ENCODE measurements at places on chromosomes 2 and 18. TPM values are rescaled to one million over a fixed set of nuclear protein-coding genes. Genes with fewer than 3 reads are reported as not detected.

Gene KCNF1
- total RNA-seq = 0.07 TPM

Gene GCKR
- not detected for total RNA-seq

Gene PLB1
- total RNA-seq = 1.8 TPM

Gene MRO
- 0.02 TPM for total RNA-seq

Gene KCNG2
- not detected for total RNA-seq

Gene ASAP2
- 24.0 TPM for total RNA-seq

Gene ABCB11
- under 0.01 TPM for total RNA-seq

Gene ASXL3
- total RNA-seq = 0.13 TPM

Gene RAPGEF4
- total RNA-seq = 0.07 TPM

DNA sequence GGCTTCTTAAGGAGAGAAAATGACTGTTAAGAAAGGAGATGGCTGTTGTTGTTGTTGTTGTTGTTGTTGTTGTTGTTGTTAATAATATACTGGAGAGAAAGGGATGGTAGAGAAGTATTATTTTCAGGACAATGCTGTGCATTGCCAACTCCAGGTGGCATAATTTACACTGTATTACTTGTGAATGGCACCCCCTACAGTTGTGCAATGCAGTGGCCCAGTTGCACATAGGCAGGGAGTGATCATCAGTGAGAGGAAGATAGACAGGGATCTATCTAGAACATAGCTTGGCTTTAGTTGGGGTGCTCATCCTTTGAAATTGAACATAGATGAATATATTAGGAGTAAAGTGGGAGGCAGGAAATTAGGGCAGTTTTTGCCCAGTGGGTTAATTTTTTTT is 47.2 kb upstream of the TMEM163 start:
- DNase-seq = no peak

DNA sequence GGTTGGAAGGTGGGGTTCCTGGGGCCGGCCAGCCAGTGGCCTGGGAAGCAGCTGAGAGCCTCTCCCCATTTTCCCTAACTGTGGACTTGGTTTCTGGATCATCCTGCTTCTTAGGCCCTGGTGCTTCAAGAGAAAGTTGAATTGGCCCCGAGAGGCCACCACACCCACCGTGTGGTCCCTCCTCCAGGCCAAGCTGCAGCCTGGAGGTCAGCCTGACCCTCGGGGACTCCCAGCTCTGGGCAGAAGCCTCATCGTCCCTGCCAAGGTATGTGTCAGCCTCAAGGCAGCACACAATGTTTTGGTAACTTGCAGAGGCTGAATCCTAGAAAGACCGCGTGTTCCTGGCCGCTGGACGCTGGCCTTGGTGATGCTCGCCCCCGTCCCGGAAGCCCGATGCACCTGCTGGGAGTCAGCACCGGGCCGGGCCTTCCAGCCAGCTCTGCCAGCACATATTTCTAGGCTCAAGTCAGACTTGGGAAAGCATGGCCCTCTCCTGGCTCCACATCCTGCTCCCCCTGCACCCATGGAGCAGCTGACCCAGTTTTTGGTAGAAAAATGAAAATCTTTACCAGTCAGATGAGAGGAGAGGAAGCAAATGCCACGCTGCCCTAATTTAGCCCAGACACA is 72.6 kb downstream of the ACTR2 start:
- peak; percentile 44 for DNase-seq

- no peak for DNase-seq
Measured at GRCh38 chr2:30693821-30694281, 113.4 kb downstream of the CAPN13 start.

DNA sequence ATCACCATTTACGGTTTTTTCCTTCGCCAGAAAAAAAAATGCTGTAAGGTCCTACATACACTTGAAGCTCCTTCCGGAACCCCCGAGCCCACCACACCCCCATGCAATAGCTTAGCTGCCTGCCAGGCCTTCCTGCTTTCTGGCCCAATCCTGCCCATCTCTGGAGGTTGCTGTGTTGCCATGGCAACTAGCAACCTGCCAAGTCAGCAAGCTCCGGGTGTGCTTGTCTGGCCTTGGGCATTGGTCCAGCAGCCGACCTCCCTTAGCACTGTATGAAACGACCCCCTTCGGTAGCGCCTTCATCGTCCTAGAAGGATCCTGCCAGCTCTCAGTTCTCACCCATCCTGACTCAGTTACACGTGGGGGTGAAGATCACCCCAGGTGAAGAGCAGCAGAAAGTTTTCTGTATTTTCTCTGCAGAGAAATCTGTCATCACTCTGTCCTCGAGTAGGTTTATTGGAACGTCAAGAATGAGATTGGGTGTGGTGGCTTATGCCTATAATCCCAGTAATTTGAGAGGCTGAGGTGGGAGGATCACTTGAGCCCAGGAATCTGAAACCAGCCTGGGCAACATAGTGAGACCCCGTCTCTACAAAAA is 47.4 kb upstream of the MTCL1 start:
- DNase-seq = peak; percentile 43

DNA sequence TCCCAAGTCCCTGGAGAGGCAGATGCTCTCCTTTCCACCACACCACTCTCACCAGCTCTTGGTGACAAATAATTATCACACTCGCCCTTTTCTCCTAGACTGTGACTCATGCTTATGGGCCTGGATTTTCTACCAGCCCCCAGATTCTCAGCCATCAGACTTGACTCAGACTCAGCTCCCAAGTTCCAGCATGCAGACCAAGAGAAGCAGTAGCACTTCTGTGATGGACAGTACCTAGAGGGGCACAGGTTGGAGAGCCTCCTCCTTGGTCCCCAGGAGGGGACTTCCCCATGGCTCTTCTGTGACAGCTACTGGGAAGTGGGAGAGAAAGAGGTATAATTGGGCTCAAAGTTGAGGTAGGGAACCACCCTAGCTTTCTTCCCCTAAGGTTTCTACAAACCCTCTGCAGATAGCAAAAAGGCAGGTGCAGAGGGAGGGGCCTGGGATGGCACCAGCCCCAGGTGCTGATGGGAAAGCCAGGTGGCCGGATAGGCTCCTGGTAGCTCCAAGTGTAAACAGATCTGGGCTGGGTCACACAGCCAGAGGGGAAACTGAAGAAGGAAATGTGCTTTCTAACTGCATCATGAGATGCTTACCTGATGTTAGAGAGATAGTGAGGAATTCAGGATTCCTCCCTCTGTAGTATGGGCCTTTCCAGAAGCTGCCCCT is 4.1 kb downstream of the TCF23 start:
- DNase-seq = peak; percentile 59

DNA sequence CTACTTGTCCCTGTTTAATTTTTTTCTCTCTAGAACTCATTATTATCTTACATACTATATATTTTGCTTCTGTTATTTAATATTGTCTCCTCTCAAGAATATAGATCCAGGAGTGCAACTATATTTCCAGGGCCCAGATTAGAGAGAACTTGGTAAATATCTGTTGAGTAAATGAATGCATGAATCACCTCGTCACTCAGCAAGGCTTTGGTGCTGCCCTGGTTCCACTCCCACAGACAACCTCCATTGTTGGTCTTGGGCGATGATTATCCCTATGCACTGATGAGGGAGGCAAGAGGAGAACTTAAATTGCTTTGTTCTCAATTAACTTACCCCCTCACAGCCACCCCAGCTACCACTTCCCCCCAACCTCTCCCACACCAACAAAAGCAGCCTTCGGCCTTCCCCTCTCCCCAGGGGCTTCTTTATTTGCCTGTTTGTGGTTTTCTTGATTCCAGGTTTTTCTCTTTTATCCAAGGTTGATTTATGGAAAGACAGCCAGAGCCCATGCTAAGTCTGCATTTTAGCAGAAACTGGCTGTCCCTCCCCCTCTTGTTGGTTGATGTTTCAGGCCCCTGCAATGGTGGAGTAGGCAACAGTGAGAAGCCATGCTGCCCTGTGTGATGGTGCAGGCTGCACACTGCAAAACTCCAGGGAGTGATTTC is 17.0 kb upstream of the DIPK1C start:
- DNase-seq = no peak

DNA sequence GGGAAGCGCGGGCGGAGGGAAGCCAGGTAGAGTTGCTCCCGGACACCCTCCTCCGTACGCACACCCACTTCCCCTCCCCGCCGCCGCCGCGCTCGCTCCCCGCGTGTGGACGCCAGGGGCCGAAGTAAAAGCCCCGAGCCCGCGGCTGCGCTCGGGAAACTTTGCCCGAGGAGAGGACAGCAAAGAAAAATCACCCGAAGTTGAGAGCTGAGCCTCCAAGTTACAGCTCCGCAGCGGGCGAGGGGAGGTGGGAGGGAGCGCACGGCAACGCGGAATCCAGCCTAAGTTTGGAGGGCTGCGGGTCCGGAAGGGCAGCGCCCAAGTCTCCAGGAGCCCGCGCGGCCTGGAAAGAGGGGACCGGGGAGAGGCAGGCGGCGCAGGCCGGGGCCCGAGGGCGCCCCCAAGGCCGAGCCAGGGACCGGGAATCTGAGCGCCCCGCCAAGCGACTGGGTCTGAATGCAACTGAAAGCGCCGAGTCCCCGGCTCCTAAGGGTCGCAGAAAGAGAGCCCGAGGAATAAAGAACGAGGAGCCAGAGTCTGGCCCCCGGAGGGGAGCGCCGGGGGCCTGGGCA is 706 bp upstream of the BCL11A start:
- peak; percentile 53 for DNase-seq

- peak; percentile 49 for DNase-seq
Measured at GRCh38 chr2:68901199-68901514, 30.0 kb upstream of the BMP10 start.

- DNase-seq = no peak
Measured at GRCh38 chr18:75104483-75104882, 104.5 kb downstream of the PTGR3 start.

DNA sequence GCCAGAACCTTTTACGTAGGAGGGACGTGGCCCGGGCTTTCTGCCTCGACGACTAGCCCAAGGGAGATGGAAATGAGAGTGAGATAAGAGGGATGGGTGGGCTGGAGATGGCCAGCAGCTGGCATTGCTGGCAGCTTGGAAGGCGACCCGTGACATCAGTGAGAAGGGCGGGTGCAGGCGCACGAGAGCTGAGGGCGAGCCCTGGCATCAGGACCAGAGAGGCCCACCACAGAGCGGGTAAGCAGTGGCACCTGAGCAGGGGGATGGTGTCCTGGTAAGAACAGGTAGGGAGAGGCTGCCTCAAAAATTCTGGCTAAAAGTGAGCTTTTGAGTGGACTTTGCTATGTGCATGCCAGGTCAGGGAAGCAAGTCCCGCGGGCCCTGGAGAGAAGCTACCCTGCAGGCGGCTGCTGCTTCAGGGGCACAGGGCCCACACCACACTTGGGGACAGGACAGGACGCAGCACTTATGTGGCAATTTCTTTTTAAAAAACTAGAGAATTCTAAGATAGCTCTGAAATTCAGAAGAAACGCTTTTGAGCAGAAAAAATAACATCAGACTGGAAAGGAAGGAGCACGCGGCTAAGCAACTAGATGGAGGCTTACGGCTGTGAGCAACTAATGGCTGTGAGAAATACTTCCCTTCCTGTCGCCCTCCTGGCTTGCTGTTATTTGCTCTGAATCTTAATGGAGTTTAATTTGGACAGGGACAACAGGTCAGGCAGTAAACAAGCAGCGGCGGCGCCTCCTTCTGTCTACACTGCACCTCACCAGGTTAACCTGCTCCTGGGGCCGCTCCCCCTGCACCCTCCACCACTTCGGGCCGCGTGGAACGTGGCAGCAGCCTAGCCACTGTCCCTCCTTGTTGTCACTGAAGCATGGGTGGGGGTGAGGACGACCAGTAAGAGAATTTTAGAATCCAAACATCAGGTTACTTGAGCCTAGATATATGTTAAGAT is 20.5 kb downstream of the THAP4 start:
- DNase-seq = no peak

- no peak for DNase-seq
Measured at GRCh38 chr18:54169431-54170403, 54.8 kb downstream of the MBD2 start.

DNA sequence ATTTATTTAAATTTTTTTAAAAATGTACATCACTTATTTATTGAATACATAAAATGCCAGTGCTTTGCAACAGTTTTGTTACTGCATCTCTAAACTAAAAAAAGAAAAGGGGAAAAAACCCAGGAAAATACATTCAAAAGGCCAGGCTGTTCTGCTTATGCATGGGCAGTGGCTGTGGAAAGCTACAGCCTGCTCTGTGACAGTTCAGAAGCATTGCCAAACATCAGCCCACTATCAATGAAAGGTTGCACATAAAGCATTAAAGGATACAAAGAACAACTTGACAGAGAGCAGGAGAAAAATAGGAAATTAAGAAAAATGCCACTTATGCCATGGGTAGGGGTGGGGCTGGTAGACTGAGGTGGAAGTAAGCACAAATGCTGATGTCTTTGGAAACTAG is 128.2 kb downstream of the FIGN start:
- DNase-seq = no peak
